ENCODE measurements at places on chromosomes 7 and 10.

DNA sequence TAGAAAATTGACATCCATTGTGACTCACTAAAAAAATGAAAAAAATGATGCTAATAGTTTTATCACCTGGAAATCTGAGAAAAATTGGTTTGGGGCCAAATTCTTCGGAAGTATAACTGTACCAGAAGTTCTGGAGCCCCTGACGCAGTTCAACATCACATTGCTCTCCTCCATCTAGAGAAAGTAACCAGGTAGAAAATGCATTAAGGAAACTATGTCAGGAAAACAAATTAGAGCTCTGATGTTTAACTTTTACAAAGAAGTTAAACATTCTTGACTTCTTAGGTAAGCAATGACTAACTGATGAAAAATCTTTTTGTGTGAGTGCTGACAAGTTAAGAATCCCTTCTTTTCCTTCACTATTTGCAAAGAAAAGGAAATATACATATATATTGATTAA lies 61.1 kb upstream of the TMEM196 start:
- DNase-seq = no peak

- no peak for DNase-seq
Measured at GRCh38 chr10:125206623-125207022, 46.3 kb upstream of the CTBP2 start.

GRCh38 chr10:124259139-124259825 lies 159.4 kb downstream of the OAT start:
- DNase-seq = no peak

DNA sequence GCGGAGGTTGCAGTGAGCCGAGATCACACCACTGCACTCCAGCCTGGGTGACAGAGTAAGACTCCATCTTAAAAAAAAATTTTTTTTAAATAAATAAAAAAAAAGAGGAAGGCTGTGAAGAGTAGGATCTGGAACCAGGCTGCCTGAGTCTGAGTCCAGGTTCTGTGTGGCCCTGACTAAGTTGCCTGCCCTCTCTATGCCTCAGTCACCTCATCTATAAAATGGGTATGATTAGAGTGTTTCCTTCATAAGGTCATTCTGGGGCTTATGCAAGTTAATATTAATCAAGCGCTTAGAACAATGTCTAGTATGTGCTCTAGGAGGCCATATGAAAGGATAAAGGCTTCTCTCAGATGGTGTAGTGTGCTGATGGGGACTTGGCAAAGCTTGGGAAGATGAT lies 12.3 kb downstream of the COL26A1 start:
- no peak for DNase-seq

- DNase-seq = no peak
Measured at GRCh38 chr7:108468246-108468645, 12.0 kb upstream of the NRCAM start.

Measured in chondrocyte (in vitro differentiated cells).